Heart left ventricle (tissue), 16 donors: ENCODE measurements at places on chromosomes 2 and 18. TPM values are rescaled to one million over a fixed set of nuclear protein-coding genes. Genes with fewer than 3 reads are reported as not detected.

The PER2 gene
- total RNA-seq = 17.1 TPM

The ZNF396 gene
- 0.52 TPM for total RNA-seq

The SPP2 gene
- not detected for total RNA-seq

The SNRPD1 gene
- 4.6 TPM for total RNA-seq

The ANKRD62 gene
- not detected for total RNA-seq

The AKAIN1 gene
- not detected for total RNA-seq

The NCOA1 gene
- total RNA-seq = 37.8 TPM

GRCh38 chr2:219182331-219183150, 4.5 kb downstream of the RETREG2 start:
- no peak for DNase-seq

GRCh38 chr18:51833850-51834249, 506.1 kb upstream of the DCC start:
- no peak for DNase-seq

DNA sequence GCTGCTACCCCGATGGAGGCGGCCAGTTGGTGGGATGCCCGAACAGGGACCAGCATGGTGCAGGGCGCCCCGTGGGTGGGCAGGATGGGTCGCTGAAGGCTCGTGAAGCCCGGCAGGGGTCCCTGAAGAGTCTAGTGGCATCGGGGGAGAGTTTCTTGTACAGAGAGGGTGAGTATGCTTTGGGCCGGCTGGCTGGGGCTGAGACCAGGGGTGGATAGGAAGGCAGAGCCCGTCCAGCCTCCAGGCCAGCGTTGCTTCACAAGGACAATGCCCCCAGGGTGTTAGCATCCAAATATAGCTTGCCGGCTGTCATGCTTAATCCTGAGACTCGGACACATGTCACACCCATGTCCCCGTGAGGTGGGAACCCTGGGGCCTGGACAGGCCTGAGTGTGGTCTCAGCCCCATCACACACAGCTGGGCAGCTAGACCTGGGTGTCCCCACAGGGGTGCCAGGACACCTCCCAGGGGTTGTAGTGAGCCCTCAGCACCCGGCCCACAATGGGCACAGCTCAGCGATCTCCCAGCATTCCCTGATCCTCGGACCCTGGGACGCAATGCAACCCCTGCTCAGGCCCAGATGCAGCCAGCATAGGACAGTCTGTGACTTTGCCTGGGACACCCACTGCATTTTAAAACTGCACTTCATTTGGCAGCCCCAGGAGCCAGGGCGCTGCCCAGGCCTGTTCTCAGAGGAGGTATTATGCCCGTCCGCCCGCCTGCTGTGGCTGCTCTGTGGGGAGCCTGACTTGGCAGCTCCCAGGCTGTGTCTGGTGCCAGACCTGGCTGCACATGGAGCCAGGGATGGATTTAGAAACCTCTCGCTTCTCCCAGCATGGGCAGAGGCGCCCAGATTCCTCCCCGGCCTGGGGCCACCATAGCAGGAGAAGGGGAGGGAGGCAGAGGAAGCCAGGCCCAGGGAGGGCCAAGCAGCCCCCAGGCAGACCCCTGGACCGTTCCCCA, 36.4 kb downstream of the RAMP1 start:
- DNase-seq = peak; percentile 90

GRCh38 chr2:231134910-231135655, 10.2 kb upstream of the HTR2B start:
- DNase-seq = no peak

DNA sequence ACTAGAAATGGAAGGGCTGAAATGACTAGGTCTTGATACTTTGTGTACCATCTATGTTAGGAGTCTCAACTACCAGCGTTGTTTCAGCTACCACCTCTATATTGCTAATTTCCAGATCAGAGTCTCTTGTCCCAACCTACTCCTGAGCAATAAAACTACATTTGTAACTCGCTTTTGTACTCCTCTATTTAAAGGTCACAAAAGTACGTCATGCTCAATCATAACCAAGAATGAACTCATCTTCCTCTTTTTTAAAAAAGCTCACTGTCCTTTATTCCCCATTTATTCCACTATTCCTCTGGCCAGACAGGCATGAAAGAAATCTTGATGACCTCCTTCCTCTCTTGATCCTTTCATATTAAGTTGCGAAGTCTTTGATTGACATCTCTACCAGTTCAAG, 11.2 kb upstream of the MATN3 start:
- no peak for DNase-seq

- peak; percentile 70 for DNase-seq
Measured at GRCh38 chr18:75170022-75170789, 38.7 kb downstream of the PTGR3 start.

- no peak for DNase-seq
Measured at GRCh38 chr2:128197059-128197458, 106.1 kb downstream of the UGGT1 start.

GRCh38 chr2:46386763-46387162, 89.6 kb downstream of the EPAS1 start:
- DNase-seq = no peak

- DNase-seq = no peak
Measured at GRCh38 chr2:138504546-138505235, 3.1 kb downstream of the SPOPL start.

- DNase-seq = no peak
Measured at GRCh38 chr2:204664708-204665121, 119.4 kb downstream of the PARD3B start.

- no peak for DNase-seq
Measured at GRCh38 chr2:203547356-203547755, 12.3 kb upstream of the RAPH1 start.

DNA sequence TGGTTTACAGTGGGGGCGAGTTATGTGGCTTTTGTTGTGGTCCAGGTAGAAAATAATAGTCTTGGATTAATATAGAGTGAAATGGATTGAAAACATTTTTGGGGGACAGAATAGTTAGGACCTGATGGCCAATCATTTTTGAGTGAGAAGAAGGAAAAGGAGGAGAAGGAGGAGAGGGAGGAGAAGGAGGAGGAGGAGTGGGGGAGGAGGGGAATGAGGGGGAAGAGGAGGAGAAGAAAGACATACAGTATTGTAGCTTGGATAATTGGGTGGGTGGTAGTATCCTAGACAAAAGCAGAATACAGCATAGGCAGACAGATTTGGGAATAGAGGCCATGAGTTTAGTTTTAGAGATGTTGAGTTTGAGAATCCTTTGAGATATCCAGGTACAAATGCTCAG, 101.6 kb downstream of the GATA6 start:
- DNase-seq = no peak

- no peak for DNase-seq
Measured at GRCh38 chr2:139122711-139123158, 342.5 kb upstream of the NXPH2 start.

DNA sequence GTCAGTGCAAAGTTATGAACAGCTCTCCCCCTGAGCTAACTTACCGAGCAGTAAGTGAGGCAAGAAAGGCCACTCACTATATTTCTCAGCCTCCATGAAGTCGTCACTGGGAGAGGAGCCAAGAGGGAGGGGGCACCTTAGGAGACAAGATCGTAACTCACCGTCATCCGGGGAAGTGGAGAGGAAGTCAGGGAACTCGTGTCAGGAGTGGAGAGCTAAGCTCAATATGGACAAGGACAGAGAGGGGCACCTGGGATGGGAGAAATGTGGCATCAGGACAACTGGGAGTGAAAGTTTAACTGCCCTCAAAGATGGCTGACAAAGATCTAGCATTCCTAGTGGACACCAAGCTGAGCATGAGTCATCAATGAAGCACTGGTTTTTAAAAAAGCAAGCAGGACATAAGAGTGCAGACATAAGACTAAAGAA, 37.1 kb downstream of the BCL11A start:
- DNase-seq = no peak
